ENCODE measurements at places on chromosomes 7 and 10.

DNA sequence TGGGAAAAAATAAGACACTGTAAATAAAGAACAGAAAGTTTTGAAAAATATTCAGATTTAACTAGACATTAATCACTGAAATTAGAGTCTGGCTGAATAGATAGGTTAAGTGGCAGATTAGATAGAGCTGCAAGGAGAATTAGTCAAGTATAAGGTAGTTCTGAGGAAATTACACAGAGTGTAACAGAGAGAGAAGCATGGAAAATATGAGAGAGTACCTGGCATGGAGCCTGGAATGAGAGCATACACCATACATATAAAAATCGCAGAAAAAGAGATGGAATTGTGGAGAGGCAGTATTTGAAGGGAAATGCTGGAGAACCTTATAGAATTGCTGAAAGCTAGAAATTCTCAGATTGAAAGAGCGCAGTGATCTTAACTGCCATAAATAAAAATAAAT is 46.9 kb downstream of the ZNRF2 start:
- no peak for DNase-seq

GRCh38 chr10:99461230-99461629 is 30.8 kb upstream of the GOT1 start:
- DNase-seq, result no peak

- no peak for DNase-seq
Observed at GRCh38 chr7:1197997-1198625, 34.6 kb upstream of the UNCX start.

- no peak for DNase-seq
Observed at GRCh38 chr7:143455942-143456341, 12.7 kb downstream of the TAS2R60 start.

GRCh38 chr10:35464825-35465456 is 128.6 kb downstream of the CCNY start:
- DNase-seq, result no peak

- no peak for DNase-seq
Observed at GRCh38 chr10:33183655-33184054, 150.8 kb downstream of the NRP1 start.

GRCh38 chr10:77120012-77120411 is 517.6 kb downstream of the KCNMA1 start:
- DNase-seq, result no peak

- no peak for DNase-seq
Observed at GRCh38 chr7:73851410-73852338, 9.3 kb upstream of the TMEM270 start.

GRCh38 chr10:12081470-12081869 is 12.7 kb downstream of the DHTKD1 start:
- DNase-seq, result no peak

DNA sequence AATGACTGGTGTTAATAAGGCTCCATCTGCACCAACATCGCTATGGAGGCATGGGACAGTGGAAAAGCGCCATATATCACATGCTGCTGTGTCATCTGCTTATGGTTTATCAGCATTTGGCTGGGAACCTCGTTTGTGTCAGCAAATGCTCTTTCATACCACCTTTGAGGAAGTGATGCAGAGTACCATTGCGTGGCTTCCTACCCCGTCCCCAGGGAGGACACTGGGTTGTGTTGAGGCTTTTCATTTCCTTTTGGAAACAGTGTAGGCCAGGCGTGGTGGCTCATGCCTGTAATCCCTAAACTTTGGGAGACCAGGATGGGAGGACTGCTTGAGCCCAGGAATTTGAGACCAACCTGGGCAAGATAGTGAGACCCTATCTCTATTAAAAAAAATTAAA is 6.8 kb downstream of the TACR2 start:
- DNase-seq, result no peak

DNA sequence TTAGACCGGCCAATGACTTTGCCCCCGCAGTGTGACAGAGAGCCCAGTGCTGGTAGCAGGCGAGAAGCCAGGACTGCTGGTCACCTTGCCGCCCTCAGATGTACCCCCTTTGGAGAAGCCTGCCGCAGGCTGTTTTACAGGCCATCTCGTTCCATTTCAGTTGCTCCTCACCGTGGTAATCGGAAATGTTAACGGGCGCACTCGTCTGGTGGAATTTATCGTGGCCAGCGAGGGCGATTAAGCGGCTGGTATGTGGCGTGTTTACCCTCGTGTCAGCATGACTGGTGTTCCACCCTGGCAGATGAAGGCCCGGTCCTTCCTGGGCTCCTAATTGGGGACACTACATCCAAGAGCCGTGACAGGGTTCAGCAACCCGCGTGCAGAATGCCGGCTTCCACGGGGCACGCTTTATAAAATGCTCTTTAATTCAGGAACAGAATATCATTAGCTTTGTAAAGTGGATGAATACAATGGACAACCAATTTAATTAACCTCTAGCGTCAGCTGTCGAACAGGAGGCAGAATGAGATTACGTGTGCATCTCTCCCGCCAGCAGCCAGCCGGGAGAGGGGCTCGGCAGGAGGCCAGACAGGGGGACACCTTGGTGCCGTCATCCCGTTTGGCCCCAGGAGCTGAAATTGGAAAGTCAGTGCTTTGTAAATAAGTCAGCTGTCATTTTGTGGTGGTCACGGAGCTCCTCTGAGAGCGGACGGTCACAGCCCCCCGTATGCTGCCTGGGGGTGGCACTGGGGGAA is 108.3 kb downstream of the NKX6-2 start:
- no peak for DNase-seq

- DNase-seq, result no peak
Observed at GRCh38 chr10:1022413-1022812, 3.2 kb downstream of the IDI2 start.

DNA sequence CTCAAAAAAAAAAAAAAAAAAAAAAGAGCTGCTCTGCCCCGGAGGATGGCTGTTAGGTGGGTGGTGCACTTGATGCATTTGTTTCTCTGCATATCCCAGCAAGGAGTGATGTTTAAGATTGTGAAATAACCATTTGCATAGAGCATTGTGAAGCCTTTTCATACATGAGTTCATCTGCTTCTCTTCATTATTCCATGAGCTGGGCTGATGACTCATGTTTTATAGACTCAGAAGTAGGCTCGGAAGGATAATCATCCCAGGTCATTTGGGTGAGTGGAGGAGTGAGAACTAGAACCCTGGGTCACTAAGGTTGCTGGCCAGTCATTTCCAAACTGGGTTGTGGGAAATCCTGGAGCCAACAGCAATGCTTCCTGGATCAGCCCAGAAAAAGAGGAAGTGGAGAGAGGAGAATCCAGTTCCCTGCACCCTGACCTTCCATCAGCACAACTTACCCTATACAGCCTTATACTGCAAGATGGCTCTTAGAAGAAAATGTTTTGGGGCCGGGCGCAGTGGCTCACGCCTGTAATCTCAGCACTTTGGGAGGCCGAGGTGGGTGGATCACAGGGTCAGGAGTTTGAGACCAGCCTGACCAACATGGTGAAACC is 45.3 kb downstream of the TACC2 start:
- no peak for DNase-seq

- DNase-seq, result no peak
Observed at GRCh38 chr10:34396663-34397062, 418.4 kb downstream of the PARD3 start.

GRCh38 chr7:146542101-146542500 is 425.5 kb downstream of the CNTNAP2 start:
- DNase-seq, result no peak

DNA sequence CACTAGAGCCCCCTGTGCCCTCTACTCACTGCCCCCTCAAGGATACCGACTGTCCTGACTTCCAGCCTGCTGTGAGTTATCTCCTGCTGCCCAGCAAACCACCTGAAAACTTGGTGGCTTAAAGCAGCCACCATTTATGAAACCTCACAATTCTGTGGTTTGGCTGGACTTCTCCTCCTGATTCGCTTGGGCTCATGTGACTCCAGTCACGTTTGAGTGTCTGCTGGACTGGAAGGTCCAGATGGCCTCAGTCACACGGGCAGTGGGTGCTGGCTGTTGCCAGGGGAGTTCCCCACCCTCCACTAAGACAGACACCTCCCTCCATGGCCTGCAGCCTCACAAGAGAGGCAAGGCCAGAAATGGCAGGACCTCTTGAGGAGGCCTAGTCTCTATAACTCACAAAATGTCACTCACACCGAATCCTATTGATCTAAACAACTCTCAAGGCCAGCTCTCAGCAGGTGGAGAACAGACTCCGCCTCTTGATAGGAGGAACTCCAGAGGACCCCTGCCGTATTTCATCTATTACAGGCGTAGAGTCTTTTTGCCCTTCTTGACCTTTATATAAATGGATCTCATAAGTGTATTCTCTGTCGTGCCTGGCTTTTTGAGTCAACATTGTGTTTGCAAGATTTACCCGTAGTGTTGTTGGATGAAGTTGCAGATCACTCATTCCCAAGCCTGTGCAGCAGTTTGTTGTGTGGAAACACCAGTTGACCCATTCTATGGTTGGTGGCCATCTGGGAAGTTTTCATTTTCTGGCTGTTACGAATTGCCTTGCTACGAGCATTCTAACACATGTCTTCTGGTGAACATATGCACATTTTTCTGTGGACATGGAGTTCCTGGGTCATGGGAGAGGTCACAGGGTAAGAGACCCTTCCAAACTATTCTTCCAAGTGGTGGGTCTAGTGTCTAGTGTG is 48.3 kb downstream of the ZMIZ1 start:
- DNase-seq, result no peak

- DNase-seq, result no peak
Observed at GRCh38 chr7:130943336-130943901, 209.4 kb upstream of the KLF14 start.

DNA sequence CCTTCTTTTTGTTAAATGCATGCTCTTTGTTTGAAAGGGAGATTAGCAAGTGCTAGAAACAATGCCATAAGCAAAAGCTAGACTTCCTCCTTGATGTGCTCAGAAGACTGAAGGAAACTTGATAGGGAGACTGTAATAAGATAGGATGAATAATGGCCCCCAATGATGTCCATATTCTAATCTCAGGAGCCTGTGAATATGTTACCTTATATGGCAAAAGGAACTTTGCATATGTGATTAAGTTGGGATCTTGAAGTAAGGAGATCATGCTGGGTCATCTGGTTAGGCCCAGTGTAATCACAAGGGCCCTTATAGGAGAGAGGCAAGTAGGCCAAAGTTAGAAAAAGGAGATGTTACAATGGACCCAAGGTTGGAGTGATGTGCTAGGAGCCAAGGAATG is 13.6 kb upstream of the LIPM start:
- no peak for DNase-seq

- no peak for DNase-seq
Observed at GRCh38 chr10:32204606-32205005, 142.4 kb downstream of the EPC1 start.

GRCh38 chr7:35866186-35866585 is 65.3 kb downstream of the SEPTIN7 start:
- DNase-seq, result no peak

- no peak for DNase-seq
Observed at GRCh38 chr7:123724817-123725253, 24.0 kb downstream of the WASL start.

All from CD4-positive, alpha-beta T cell (primary cell).